ENCODE measurements at places on chromosomes 1 and 21.

GRCh38 chr21:35020902-35021301, 28.2 kb downstream of the RUNX1 start:
- no peak for DNase-seq

DNA sequence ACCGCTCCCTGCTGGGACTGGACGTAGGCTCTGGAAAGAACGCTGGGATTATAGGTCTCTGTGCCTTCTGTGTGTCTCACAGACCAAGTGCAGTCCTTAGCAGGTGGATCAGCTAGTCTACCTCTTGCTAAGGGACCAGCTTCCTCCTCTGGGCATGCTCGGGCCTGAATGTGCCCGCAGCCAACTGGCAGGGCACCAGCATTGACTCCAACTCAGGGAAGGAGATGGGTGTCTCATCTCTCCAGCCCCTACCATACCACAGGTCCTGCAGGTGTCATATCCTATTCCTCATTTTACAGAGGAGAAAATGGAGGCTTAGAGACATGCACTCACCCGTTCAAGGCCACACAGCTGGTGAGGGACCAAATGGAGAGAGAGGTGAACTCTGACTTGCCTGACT, 340.2 kb downstream of the PTPRU start:
- no peak for DNase-seq

- DNase-seq, result no peak
These were observed 158.7 kb downstream of the NCAM2 start for GRCh38 chr21:21156957-21157356.

DNA sequence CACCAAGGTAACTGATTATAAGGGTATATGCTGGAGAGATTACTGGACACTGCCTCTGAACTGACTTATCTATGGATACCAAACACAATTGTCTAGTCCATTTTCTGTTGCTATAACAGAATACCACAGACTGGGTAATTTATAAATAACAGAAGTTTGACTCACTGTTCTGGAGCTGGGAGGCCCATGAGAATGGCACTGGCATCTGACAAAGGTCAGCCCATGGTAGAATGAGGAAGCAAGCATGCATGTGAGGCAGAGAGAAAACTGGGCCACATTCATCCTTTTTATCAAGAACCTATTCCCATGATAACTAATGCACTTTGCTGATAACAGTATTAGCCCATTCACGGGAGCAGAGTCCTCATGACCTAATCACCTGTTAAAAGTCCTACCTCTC, 37.4 kb downstream of the FCER1A start:
- DNase-seq, result no peak

GRCh38 chr1:167981933-167982332, 45.1 kb upstream of the MPC2 start:
- DNase-seq, result no peak

DNA sequence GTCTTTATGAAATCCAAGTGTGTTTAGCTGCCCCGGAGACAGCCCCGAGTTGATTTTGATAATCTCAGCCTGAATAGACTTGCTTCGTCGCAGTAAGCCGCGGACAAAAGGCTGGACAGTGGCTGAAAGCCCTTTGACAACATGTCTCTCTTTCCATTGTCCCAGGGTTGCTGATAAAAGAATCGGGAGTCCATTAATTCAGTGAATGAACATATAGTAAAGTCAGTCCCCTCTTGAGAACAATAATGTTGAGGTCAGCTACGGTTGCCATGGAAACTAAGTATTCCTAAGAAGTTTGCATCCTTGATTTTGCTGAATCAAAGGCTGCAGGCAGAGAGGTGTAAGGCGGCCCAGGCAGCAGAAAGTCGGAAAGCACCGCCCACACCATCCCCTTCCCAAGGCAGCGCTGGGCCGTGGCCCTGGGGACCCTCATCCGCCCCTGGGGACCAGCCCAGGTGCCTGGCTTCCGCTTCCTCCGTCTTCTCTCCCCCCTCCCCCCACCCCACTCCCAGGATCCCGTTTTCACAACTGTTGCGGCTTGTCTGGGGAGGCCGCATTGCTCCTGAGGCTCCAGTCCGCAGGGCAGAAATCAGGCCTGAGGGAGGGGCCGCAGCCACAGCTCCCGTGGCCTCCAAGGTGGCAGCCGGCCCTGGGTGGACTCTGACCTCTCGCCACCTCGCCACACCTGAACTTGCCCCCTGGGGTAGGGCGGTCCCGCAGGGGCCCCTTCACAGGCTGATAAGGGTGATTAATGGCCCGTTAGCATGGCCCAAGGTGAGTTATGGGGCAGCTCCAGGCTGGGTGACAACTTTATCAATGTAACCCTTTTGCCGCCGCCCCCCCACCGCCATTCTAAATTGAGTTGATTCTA, 180.9 kb downstream of the PRDM16 start:
- DNase-seq, result no peak

DNA sequence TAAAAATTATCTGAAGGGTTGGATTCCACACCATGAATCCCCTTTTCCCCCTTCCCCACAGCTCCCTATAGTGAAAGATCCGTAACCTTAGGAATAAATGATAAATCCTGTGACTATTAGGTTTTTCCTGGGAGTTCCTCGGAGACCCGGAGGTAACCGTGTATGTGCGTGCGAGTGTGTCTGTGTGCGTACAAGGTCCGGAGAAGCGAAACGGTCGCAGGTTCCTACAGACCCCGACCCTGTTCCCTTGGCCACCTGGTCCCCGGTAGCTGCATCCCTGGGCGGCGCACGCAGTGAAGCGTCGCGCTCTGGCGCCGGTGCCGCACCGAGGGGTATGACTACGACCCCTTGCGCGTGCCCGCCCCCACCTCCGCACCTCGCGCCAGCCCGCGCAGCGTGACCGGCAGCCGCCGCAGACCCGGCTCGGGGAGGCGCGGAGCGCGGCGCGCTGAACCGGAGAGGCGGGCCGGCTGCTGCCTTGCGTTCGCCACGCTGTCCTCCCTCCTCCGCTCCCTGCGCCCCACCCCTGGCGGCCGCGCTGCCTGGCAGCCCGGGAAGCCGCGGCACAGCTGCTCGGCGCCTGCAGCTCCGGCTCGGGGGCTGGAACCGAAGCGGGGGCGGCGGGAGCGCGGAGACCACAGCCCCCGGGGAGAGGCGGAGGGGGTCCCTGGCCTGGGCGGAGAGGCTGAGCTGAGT, at the start of gene AK5:
Gene AK5 (plus strand): TSS at position 529 of the 696 bp plus-strand sequence. CDS start 295 bp downstream, outside the sequence.
- no peak for DNase-seq

- no peak for DNase-seq
These were observed 330.0 kb downstream of the PTPRC start for GRCh38 chr1:198968866-198969265.

- DNase-seq, result no peak
These were observed 147.5 kb downstream of the CACNA1E start for GRCh38 chr1:181630838-181631237.

GRCh38 chr21:14630556-14631069, 84.5 kb upstream of the SAMSN1 start:
- DNase-seq, result no peak

DNA sequence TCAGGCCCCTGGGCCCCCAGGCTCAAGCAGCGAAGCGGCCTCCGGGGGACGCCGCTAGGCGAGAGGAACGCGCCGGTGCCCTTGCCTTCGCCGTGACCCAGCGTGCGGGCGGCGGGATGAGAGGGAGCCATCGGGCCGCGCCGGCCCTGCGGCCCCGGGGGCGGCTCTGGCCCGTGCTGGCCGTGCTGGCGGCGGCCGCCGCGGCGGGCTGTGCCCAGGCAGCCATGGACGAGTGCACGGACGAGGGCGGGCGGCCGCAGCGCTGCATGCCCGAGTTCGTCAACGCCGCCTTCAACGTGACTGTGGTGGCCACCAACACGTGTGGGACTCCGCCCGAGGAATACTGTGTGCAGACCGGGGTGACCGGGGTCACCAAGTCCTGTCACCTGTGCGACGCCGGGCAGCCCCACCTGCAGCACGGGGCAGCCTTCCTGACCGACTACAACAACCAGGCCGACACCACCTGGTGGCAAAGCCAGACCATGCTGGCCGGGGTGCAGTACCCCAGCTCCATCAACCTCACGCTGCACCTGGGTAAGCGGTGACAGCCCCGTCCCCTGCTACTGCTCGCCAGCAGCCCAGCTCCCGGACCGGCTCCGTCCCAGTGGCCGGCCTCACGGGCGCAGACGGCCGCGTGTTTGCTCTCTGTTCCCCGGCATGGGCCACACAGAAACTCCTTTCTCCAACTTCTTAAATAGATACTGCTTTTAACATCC, 539 bp downstream of the LAMC1 start:
- DNase-seq, result no peak

DNA sequence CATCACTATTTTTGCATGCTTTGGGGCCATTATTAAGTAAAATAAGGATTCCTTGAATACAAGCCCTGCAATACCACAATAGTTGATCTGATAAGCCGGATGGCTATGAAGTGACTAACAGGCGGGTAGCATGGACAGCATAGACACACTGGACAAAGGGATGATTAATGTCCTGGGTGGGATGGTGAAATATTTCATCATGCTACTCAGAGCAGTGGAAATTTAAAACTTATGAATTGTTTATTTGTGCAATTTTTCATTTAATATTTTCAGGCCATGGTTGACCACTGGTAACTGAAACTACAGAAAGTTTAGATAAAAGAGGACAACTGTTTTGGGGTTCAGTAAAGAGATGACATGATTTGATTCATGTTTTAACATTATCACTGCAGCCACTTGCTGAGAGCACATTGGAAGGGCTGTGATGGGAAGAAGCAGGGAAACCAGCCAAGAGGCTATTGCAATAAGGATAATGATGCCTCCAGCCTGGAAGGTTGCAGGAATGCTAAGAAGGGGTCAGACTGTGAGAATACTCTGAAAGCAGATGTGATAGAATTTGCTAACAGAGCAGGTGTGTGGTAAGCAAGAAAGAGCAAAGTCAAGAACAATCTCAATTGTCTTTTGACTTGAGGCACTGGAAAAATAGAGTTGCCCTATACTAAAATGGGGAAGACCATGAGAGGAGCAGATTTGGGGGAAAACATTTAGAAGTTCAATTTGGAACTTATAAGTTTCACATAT, 62.5 kb upstream of the TNFSF4 start:
- no peak for DNase-seq

DNA sequence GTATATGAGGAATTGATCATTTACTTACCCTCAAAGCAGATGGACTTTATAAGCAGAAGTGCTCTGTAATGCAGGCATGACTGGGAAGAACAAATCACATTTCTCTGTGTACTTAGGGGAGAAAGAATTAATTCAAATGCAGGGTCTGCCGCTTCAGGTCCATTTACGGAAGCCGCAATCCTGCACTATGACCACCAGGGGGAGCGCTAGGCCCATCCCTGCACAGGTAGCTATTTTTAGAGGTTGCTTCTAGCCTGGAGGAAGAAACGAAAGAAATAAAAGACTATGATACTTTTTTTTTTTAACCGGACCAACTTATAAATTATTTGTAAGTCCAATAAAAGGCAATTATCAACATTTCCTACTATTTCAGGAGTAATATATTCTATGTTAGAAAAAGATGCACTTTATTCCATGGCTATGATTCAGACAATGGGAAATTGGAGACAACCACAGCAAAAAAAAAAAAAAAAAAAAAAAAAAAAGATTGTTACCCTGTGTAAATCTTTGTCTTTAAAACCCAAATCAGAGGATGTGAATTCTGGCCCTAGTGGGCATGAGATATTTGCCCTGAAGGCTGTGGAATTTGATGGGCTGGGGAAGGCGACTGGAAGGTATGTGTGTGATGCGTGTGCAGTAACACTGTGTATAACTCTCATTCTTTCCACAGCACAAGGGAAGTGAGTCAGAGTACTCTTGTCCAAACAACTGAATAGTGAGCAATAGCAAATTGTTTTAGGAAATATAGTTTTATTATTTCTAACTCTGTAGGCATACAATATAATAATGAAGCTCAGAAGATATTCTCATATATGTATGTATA, 12.9 kb upstream of the FYB2 start:
- peak; percentile 27 for DNase-seq

DNA sequence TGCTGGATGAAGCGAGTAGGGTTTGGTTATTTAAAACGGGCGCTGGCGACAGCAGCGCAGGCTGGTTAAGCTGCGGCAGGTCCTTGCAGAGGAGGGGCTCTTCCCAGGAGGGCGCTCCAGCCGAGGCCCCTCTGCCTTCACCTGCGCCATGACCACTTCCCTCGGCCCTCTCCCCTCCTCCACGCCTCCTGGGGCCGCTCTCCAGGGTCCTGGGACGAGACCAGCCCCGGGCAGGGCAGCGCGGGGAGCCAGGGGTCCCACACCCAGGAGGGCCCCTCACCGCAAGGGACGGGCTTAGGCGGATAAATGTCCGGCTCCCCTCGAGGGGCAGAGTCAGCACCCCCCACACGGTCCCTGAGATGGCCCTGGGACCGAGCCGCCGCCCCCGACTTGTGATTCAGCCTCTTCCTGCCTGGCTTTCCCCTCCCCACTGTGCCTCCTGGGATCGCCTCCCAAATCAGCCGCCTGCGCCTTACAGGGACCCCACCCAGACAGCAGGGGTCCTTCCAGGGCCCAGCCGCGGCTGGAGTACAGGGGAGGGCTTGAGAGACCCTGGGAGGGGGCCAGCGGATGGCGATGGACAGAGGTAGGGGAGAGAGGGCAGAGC, 380.7 kb downstream of the MATN1 start:
- DNase-seq, result no peak

DNA sequence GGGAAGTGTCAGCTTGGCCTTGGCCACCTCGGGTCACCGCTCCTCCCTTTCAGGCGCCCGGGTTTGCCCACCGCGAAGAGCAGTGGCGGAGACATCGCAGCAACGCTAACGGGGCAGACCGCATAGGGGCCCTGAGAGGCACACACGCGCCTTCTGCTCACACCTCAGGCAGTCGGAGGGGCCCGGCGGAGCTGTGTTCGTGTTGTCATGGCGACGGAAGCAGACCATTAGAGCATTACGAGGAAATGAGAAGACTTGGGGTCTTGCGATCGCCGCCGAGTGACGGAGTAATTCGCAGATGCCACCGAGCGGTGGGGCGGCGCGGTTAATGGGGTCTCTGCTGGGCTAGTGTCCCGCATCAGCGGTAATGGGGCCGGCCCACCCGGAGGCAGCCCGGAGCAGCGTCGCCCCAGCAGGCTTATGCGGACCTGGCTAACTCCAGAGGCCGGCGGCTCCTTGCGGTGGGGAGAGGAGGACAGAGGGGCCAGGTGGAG, 144.1 kb downstream of the TNR start:
- no peak for DNase-seq

DNA sequence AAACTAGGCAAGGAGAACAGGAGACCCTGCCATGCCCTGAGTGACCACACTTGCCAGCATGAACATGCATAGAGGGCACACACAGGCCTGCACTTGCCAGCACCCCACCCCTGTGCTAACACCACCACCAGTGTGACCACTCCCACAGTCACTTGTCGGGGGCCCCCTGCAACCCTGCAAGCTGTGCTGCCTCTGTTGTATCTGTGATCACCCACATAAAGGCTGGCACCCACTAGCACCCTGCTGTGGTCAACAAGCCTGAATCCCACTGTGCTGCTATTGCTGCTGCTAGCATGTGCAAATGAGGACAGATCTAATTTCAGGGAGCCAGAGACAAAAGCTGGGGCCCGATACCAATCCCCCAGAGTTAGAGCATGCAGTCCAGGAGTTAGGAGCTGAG, 217.7 kb downstream of the GIPC2 start:
- no peak for DNase-seq

- DNase-seq, result no peak
These were observed 119.8 kb downstream of the RGS21 start for GRCh38 chr1:192436441-192437078.
